ENCODE measurements at places on chromosomes 3 and 15.

DNA sequence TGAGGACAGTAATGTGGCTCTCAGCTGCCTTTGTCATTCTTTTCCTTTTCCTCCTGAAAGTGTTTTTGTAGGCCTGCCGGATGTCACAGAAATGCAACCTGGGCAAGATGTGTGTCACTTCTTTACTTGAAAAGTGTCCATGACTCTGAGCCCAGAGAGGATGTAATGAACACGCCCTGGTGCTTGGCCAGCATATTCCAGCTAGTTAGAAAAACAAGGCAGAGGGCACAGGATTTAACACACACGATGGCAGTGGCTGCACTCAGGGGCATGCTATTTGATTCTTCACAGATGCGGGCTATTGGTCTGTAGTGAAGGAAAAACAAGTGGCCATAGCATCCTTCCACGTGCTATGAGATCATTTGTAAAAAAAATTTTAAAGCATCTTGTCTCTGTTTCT lies 30.3 kb upstream of the PTX3 start:
- no peak for DNase-seq

DNA sequence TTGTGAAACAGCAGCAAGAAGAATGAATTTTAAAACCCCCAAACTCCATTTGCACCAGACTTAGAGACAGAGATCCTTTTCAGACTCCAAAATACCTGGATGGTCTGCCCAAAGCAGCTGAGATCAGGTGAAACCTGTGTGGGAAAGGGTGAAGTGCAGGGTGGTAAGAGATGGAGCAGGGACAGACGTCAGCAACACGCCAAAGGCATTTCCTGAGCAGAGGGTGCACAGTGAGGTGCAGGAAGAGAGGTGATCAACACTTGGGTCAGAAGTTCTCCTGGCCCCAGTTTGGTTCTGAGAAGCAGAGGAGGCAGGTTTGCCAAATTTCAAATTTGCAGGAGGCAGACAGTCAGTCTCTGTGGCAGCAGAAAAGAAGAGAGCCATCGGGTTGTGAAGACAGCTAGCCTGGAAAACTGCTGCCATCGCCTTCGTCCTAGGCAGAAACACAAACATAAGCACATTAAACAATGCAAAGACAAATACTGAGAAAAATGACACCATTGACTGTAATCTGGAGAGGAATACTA lies 9.8 kb downstream of the CCR4 start:
- DNase-seq, result no peak

DNA sequence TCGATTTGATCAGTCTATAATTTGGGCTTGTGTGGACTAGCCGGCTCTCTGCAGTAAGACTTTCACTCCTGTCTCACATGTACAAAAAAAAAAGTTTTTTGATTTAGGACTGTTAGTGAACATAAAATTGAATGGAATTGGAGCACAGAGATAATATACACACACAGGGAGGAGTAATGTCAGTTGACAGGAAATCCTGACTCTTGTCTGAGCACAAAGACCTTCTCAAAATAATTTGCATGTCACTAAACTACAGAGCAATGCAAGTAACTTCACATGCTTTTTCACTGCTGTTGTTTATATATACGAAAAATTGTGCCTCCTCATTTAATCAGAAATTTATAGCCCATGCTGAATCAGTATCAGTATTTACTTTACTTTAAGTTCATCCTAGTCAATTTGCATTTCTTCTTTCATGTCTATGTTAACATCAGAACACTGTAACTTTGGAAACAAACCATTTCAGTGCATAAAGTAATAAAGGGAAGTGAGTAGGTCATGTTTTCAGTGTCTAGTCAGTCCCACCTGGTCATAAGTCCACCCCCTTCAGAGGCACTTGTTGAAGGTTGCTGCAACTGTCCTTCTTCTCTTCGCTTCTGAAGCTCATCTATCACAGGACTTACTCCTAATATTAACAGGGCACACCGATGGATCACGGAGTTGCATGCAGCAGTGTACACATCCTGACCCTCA lies 115.8 kb downstream of the FBXL22 start:
- no peak for DNase-seq

DNA sequence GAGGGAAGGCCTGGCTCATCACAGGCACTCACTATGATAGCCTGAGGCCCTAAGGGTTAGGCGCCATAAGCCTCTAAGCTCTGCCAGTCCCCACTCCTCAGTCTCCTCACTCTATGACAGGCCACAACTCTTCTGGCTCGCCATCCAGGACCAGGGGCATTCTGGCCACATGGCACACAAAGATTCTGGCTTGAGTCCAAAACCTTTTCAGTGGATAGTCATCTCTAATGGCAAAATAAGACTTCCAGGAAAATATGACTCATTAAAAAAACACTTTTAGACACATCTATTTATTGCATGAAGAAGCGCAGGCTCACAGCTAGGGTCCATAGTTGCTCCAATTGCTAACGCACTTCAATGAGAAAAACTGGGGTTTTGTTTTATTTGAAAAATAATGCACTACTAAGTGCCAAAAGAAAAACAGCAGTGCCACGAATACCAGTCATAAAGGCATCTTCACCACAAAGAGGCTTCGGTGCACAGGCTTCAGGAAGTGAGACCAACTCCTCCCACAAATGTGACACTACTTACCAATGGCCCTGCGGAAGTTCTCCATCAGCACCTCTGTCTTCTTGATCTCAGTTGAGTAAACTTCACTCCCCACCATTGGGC lies 11.1 kb downstream of the RUVBL1 start:
- DNase-seq, result peak; percentile 100

- DNase-seq, result no peak
Measured at GRCh38 chr15:82970696-82971095, 15.3 kb upstream of the RAMAC start.

GRCh38 chr3:65979162-65979561 lies 59.6 kb downstream of the MAGI1 start:
- no peak for DNase-seq

GRCh38 chr15:58285212-58285920 lies 146.4 kb upstream of the LIPC start:
- DNase-seq, result no peak

GRCh38 chr15:50182219-50183013 lies 420 bp downstream of the SLC27A2 start:
- DNase-seq, result peak; percentile 36

DNA sequence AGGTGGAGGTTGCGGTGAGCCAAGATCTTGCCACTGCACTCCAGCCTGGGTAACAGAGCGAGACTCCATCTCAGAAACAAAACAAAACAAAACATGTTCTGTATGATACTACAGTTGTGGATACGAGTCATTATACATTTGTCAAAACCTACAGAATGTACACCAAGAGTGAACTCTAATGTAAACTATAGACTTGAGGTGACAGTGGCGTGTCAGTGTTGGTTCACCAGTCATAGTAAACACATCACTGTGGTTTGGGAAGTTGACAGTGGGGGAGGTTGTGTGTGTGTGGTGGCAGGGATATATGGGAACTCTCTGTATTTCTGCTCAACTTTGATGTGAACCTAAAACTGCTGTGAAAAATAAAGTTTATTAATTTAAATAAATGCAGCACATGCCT lies 33.0 kb upstream of the GNB5 start:
- DNase-seq, result no peak

DNA sequence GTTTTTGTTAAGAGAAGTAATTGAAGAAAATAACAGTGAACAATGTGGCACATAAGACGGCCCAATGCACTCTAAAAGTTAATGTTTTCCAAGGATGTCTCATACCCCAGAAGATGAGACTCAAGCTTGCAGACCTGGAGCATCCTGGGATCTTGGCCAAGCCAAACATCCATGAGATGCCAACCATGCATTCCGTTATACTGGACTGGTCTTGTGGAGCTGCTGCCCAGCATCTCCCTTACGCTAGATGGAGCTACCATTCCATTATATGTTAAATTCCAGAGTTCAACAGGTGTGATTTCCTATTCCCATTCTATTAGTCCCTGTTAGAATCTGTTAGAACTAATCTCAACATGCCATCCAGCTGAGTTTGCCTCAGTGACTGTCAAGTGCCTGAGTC lies 181.8 kb downstream of the PDCD6IP start:
- DNase-seq, result peak; percentile 51

- peak; percentile 89 for DNase-seq
Measured at GRCh38 chr15:30953731-30954378, 37.6 kb downstream of the MTMR10 start.

- DNase-seq, result peak; percentile 68
Measured at GRCh38 chr15:74964794-74965193, 8.2 kb upstream of the RPP25 start.

GRCh38 chr3:130963878-130964277 lies 62.7 kb downstream of the ASTE1 start:
- DNase-seq, result peak; percentile 96

DNA sequence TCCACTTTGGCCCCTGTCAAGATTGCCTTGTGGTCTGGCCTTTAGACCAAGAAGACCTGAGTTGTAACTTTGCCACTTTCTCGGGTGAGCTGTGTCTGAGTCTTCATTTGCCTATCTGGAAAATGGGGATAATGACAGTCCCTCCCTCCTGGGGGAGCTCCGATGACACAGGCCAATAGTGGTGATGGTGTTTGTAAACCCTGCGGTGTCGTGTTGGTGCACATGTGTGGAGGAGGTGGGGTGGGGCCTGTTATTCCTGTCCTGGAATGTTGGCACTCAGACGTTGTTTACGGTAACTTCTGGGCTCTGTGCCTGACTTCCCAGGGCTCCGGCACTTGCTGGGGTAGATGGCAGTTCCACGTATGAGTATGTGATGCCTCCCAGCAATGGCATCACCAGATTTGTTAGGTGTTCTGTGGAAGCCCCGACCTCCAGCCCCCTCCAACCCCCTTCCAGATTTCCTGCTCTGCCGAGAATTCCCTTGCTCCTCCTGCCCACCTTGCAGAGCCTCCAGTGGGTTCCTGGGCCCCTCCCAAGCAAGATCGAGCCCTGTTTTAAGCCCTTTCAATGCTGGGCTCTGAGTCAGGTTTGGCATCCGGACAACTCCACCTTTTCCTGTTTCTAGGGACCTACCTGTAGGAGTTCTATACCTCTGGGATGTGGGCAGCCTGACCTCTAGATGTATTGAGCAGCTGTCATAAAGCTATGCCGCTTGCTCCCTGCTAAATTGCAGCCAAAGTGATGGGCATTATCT lies 31.4 kb downstream of the HRH1 start:
- peak; percentile 96 for DNase-seq

DNA sequence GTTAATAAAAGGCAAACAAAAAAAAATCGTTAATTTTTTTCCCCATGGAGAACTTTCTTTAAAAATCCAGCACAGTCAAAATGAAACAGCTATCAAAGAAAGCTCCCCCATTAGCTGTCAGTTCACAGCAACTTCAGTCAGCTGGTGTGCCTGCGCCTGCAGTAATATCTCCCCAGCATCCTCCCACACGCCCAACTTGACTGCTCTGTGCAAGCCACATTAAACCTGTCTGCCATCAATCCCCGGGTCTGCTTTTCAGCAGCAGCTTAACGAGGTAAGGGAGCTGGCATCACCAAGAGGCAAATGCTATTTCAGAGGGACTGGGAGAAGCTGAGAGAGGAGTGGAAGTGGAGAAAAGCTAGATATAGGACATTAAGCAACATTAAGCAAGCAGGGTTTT lies 337.5 kb downstream of the GAP43 start:
- no peak for DNase-seq

DNA sequence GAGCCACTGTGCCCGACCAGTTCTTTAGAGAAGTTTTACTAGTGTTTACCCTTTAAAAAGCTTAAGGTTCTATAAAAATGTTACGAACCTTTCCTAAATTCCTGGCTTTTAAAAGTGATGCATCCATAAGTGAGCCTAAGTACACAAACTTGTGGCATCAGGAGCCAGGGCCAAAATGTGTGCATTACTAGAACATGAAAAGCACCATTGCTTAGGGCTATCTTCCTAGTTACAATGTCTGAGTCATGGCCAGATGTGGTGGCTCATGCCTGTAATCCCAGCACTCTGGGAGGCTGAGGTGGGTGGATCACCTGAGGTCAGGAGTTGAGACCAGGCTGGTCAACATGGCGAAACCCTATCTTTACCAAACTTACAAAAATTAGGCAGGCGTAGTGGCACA lies 39.9 kb downstream of the LEO1 start:
- DNase-seq, result peak; percentile 51

GRCh38 chr15:64969401-64969800 lies 20.3 kb downstream of the SPG21 start:
- no peak for DNase-seq

- peak; percentile 75 for DNase-seq
Measured at GRCh38 chr15:80526556-80527340, 122.6 kb downstream of the ARNT2 start.

GRCh38 chr3:61648481-61648880 lies 87.1 kb downstream of the PTPRG start:
- no peak for DNase-seq

GRCh38 chr3:184816614-184817013 lies 4.6 kb downstream of the VPS8 start:
- DNase-seq, result no peak

DNA sequence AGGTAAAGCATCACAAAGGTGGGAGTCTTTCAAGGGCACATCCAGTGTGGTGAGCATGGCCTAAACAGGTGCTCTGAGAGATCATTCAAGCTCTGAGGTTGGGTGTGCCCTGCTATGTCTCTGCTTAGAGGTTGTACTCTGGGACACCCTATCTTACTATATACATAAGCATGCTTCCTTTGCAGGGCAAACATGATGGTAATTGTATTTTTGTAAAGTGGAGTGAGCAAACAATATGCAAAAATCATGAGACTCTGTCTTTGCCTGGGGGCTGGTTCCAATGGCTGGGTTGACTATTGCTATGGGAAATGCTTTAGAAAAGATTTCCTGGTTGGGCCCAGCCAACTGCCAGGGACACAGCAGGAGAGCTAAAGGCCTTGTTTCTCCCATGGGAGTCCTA lies 315.1 kb upstream of the TLE3 start:
- no peak for DNase-seq

GRCh38 chr3:150131663-150132062 lies 161.0 kb upstream of the PFN2 start:
- no peak for DNase-seq

DNA sequence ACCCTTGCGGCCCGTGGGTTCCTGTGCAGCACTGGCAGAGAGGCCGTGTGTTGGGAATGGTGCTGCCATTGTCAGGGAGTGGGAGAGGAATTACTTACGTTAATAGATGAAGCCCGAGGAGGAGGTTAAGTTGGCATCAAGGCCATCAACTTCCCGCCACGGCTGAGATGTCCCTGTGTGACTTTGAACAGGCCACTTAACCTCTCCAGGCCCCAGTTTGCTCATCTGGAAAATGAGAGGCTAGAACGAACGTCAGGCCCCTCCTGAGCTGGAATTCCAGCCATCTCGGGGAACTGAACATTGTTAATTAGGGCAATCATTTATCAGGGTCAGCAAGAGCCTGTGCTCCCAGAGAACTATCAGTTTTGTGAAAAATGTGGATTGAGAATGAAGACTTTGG lies 91.4 kb upstream of the MYZAP start:
- no peak for DNase-seq

- DNase-seq, result no peak
Measured at GRCh38 chr3:67033079-67033478, 35.0 kb downstream of the KBTBD8 start.

All from M059J (cell line).